Hematopoietic multipotent progenitor cell treated with erythropoietin and hydrocortisone succinate and interleukin-3 and kit ligand, for 8 days (in vitro differentiated cells): ENCODE measurements at places on chromosomes 1 and 21.

DNA sequence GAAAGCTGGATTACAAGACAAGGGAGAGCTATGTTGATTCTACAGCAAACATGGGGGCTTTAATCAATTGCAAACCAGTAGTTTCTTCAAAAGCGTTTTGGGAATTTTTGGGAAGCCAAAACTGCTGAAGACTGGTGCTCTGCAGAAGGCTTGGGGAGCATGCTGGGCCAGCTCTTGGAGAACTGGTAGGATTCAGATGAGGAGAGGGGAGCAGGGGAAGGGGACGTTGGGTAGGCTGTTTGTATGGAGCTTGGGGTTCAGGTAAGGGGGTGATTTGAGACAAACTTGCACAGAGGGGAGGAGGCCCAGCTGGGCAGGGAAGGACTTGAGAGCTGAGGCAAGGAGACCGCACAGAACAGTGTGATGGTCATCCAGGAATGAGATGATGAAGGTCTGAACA lies 2.6 kb upstream of the MYOG start:
- DNase-seq = no peak

DNA sequence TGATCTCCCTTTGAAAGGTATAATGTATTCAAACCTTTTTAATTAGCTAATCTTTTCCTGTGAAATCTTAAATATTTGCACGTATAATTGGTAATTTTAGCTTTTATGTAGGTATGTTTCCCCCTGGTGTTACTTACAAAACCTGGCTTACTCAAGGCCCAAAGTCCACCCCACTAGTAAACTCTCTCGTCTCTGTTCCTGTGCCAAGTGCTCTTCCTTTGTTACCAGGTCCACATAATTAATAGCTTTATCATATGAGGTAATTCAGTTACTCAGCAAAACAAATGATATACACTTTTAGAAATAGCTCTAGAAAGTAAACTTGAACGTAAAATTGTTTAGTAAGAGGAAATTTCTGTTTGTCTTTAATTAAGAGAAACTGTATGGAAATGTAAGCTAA lies 36.7 kb downstream of the NFIA start:
- peak; percentile 50 for DNase-seq

DNA sequence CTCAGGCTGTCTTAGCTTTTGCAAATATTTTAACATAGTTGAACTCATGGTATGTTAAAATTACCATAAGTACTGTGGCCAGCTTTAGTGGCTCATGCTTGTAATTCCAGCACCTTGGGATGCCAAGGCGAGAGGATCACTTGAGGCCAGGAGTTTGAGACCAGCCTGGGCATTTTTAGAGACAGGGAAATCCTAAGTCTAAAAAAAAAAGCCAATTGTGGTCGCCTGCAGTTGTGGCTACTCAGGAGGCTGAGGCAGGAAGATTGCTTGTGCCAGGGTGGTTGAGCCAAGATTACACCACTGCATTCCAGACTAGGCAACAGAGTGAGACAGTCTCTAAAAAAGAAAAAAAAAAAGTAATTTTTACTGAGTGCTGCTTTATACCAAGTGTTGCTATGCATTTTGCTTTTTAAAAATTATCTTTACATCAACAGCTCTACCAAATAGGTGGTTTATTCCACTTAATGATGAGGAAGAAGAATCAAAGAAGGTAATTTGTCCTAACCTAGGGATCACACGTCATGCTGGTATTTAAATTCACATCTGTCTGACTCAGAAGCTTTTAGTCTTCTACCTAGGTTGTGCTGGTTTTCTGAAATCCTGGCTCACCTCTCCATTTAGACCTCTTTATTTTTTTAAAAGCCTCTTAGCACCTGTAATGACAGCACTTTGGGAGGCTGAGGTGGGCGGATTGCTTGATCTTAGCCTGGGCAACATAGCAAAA lies 16.8 kb downstream of the PPP1R12B start:
- no peak for DNase-seq

- no peak for DNase-seq
Observed at GRCh38 chr21:45724994-45725843, 81.7 kb downstream of the PCBP3 start.

DNA sequence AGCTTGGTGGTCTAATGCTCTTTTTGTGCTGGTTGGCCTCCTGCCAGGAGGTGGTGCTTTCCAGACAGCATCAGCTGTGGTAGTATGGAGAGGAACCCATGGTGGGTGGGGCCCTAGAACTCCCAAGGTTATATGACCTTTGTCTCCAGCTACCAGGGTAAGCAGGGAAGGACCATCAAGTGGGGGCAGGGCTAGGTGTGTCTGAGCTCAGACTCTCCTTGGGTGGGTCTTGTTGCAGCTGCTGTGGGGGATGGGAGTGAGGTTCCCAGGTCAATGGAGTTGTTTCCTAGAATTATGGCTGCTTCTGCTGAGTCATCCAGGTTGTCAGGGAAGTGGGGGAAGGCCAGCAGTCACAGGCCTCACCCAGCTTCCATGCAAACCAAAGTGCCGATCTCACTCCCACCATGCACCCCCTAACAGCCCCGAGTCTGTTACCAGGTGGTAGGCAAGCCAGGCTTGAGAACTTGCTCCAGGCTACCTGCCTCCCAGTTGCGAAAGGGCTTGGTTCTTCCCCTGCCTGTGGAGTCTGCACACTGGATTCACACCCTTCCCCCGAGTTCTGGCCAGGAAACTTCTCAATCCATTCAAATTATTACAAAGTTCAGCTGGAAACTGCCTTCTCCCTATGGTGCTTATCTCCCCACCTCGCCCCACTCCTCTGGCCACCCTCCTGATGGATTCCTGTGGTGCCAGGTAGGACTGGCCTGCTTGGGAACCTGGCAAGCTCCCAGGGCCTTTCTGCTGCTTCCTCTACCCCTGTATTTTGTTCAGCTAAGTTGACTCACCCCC lies 37.8 kb downstream of the DRAM2 start:
- DNase-seq = no peak

DNA sequence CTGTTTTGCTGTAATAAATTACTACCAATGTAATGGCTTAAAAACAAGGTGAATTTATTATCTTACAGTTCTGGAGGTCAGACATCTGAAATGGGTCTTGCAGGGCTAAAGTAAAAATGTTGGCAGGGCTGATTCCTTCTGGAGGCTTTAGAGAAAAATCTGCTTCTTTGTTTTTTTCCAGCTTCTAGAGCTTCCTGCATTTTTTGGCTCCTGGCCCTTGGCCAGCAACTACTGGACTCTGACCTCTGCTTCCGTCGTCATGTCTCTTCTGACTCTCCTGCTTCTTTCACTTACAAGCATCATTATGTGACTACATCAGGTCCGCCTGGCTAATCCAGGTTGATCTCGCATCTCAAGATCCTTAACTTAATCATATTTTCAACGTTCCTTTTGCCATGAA lies 350.9 kb downstream of the S1PR1 start:
- no peak for DNase-seq

DNA sequence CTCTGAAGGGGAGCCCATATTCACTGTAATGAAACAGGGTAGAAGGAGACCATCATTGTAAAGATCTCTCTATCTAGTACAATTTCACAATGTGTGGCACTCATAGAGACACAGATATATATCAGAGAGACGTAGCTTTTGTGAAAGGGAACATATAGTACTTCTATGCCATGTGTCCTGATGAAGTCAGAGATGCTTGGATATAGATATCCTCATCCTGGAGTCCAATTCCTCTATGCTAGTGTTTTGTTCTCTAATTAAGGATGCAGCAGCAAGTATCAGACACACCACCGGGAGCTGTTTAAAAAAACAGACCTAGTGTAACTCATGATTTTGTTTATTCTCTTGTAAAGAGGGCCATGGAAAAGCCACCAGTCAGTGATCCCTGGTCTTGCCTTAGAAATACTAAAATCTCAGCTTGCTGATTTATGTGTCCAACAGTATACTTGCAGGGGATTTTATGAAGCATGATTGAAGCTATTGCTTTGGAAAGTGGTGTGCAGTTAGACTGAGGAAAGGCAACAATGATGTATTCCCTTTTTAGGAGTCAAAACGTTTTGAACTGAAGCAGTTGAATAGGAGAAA lies 2.5 kb downstream of the NCAM2 start:
- DNase-seq = no peak

GRCh38 chr1:36773827-36774541 lies 260.3 kb downstream of the GRIK3 start:
- no peak for DNase-seq

DNA sequence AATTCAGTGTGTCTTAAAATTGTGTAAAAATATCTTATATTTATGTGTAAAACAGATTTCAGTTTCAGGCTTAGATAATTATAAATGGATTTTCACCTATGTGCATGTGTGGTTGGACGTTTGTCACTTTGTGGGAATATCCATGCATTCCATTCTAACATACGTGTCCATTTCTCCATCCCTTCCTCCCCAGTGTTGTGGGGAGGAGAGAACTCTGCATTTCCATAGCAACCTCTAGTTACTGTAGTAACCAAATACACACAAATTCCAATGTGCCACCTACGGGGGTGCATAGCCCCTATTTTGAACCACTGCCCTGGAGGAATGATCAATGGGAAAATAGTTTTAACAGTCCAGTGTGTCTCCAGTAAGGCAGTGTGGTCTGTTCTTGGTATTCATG lies 79.0 kb downstream of the RASAL2 start:
- DNase-seq = no peak

DNA sequence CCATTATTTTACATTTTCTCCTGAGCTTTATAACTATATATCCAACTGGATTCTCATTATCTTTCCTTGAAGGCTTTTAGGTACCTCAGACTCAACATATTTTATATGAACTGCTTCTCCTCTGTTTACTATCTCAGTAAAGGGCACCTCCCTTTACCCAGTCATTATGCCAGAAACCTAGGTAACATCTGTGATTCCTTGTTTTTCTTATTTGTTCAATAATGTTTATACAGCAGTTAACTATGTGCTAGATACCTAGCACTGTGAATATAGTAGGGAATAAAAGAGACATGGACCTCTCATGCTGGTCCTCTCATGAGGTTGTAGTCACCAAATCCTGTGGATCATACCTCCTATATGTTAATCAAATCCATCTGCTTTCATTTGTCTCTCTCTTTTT lies 25.6 kb downstream of the PPP1R12B start:
- DNase-seq = no peak

- DNase-seq = no peak
Observed at GRCh38 chr1:17573518-17574041, 34.1 kb downstream of the ARHGEF10L start.

GRCh38 chr1:73778471-73778870 lies 419.5 kb downstream of the LRRIQ3 start:
- no peak for DNase-seq

DNA sequence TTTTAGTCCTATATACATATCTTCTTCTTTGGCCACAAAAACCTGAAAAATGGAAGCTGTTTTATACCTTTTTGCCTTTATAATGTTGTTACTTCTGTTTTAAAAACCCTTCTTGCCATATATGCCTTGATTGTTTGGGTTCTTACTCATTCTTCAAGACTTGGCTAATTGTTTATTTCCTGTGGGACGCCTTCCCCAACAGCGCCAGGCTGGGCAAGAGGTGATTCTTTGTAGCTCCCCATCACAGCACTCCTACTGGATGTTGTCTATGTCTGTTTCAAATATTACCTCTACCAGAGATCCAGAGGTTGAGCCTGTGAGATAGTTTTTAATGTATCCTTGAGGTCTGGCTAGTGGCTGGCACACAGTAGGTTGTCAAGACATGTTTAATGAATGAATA lies 73.2 kb upstream of the CYP2J2 start:
- no peak for DNase-seq

DNA sequence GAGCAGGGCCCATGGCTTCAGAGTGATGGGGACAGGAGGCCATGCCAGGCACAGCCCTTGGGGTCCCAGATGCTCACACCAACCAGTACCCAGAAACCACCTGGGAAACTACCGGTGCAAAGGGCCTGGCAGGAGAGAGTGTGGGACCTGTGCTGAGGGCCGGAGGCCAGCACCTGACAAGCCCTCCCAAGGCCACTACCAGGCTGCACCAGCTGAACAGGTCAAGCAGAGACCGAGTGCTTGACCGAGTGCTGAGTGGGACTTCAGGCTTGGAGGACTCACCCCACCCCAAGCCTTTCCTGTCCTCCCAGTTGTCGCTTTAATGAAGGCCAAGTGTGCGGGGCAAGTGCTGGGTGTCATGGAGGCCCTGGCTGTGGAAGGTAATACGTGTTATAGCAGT lies 36.5 kb downstream of the SNAP47 start:
- DNase-seq = no peak

DNA sequence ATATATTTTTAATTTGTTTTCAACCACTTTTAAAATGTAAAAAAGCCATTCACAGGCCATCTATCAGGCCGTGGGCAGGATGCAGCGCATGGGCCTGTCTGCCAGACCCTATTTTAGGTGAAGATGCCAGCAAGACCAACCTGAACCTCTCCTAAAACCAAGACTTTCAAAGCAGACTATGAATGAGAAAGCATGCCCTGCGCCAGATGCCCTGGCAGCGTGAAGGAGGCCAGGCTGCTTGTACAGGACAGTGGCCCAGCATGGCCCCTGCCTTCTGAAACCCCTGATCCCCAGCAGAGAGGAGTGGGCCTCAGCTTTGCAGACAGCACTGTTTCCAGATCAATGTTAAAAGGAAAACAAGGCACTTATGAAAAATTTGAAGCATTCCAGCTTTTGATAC lies 31.6 kb downstream of the WDR4 start:
- DNase-seq = no peak
